ENCODE measurements at places on chromosomes 6 and 20. TPM values are rescaled to one million over a fixed set of nuclear protein-coding genes. Genes with fewer than 3 reads are reported as not detected.

GRCh38 chr20:19828232-19828631, 70.2 kb downstream of the RIN2 start:
- peak; percentile 14 for DNase-seq
- H3K27me3 ChIP-seq = no peaks in the 10 kb centered on the region
- no peaks in the 10 kb centered on the region for H3K4me1 ChIP-seq
- H3K27ac ChIP-seq = no peak overlapping the region

ZNF335 gene
- 137 TPM for total RNA-seq

BRD2 gene
- 425 TPM for total RNA-seq

- no peaks in the 10 kb centered on the region for H3K4me1 ChIP-seq
- no peak for DNase-seq
- no peak overlapping the region for H3K27ac ChIP-seq
- H3K27me3 ChIP-seq = no peaks in the 10 kb centered on the region
These were observed 71.1 kb downstream of the TASP1 start for GRCh38 chr20:13567663-13568062.
